ENCODE measurements at places on chromosomes 1 and 21.

DNA sequence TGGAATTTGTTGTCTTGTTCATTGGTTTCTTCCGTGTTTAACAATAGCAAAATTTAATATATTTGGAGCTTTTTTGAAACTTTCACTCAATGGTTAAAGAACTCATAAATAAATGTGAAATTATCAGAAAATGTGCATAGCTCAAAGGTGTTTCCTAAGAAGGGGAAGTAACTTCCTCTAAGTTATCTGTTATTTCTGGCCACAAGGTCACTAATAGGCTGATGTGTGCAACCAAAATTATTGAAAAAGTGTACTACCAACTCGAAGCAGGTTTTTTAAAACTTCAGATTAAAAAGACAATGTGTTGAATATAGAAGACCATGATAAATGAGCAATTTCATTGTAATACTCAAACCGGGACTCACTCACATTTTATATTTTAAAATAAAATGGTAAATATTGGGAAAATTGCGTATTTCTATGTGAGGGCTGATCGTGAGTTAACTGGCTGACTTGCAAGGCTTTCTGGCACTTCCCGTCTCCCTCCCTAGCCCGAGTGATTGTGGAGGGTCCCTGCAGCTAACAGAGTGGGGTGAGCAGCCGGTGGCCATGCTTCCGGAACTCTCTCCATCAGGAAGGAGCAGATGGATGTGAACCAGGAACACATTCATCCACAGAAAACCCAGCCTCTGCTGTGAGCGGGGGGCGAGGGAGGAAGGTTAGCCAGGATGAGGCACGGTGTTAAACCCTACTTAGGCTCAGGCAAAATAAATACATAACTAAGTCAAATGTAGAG is 96.9 kb downstream of the ERG start:
- no peak for DNase-seq

- no peak for DNase-seq
Measured at GRCh38 chr1:119935373-119935772, 39.1 kb upstream of the ADAM30 start.

GRCh38 chr1:203937678-203938330 is 76.4 kb downstream of the SNRPE start:
- DNase-seq = no peak

- DNase-seq = no peak
Measured at GRCh38 chr21:15057285-15057684, 7.5 kb downstream of the NRIP1 start.

DNA sequence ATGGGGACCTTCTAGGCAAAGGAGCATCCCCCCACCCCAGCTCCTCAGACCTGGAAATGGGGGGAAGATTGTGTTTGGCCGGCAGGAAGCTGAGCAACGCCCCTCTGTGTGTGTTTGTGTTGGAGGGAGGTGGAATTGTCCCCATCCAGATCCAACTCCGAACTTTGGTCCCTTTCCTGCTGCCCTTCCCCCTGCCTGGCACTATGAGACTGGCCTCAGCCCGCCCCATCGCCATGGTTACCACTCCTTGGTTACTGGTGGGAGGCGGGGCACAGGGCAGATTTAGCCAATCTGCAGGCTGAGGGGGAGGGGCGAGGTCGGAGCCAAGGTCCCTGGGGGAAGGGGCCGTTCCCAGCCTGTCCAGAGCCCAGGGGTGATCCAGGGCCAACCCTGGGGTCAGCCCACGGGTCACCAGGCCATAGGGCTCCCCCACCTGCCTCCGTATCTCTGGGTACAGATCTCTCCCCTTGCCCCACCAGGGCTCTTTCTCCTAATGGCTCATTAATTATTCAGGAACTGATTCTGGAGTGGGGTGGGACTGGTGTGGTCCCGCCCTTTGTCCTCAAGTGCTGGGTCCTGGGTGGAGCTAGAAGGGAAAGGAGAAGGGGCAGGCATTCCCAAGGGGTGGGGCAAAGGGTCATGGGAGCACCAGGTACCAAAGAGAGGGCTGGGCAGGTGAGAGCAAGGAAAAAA is 15.2 kb downstream of the PTPRF start:
- DNase-seq = no peak
